Effector memory CD4-positive, alpha-beta T cell (primary cell): ENCODE measurements at places on chromosomes 11 and 22.

- no peak for DNase-seq
Measured at GRCh38 chr11:72798361-72798760, 4.5 kb upstream of the STARD10 start.

DNA sequence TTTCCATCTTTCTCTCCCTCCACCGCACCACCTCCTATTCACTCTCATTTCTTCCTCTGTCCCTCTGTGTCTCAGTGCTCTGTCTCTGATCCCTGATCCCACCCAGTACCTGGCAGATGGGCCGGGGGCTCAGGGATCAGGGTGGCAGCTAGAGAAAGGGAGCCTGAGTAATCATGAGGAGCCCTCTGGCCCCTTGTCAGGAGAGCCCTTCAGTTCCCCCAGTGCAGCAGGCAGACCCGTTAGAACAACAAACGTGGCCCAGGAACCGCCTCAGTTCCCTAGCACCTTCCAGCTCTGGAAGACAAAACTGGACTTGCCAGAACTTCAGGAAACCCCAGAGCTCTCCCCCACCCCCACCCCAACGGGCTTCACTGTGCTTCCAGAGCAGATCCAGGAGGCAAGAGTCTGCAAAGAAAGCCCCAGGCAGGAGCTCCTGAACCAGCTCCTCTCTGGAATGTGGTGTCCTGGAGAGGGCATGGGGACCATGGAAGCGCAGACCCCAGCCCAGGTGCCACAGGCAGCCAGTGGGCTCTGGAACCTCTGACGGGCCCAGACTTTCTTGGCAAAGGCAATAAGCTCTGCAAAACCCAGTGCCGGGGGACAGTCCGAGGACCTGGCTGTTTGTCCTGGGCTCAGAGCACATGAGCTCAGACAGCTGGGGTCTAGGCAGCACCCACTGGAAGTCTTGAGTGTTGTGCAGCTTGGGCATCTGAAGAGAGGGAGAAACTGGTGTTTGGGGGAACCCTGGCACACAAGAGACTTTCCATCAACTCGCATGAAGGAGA lies 43.2 kb downstream of the LMO1 start:
- no peak for DNase-seq

- DNase-seq: no peak
Measured at GRCh38 chr11:116330439-116331185, 442.2 kb downstream of the BUD13 start.

- DNase-seq: no peak
Measured at GRCh38 chr22:28989035-28989464, 72.6 kb downstream of the C22orf31 start.

GRCh38 chr22:47063071-47063509 lies 300.6 kb downstream of the TBC1D22A start:
- no peak for DNase-seq

DNA sequence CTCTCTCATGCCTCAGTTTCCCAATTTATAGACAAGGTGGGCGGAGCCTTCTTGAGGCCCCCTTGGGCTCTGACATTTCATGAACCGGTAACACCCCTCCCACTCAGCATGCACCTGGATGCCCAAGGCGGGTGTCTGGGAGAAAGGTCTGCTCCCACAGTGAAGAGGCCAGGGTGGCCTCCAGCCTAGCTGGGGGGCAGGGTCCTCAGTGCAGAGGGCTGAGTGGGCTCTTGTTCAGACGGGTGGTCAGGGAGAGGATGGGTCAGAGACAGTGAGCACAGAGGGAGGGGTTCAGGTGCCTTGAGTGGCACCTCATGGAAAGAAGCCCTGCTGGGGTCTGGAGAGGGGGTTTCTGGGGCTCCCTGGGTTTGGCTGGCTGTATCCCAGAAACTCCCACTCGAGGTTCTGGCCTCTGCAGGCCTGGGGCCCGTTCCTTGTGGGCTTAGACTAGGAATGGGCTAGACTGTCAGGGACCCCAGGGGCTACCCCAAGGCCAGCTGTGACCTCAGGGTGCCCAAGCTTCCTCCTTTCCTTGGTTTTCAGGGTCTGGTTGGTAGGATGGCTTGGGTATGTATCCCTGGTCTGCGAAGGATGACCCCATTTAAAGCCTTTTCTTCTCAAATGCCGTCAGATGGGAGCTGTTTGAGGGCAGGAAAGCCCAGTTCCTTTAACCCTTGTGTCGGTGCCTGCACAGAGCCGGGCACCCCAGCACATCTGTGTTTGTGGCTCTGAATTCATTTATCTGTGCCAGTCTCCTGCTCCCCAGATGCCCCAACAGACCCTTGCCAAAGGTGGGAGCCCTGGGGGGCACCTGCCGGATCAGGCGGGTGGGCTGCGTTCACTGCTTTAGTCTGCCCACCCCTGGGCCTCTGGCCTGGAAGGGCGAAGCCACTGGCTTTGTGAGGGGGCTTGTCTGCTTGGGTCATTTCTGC lies 1.2 kb downstream of the SYNGR1 start:
- DNase-seq: no peak

- DNase-seq: no peak
Measured at GRCh38 chr11:57378186-57378585, 2.8 kb downstream of the PRG3 start.

GRCh38 chr11:119316729-119317591 lies at the start of gene MCAM:
Gene MCAM (minus strand): TSS chr11:119317130. CDS start chr11:119317101, 29 bp downstream.
- DNase-seq: no peak

GRCh38 chr11:1339066-1339675 lies 29.7 kb upstream of the TOLLIP start:
- DNase-seq: no peak

GRCh38 chr11:30310623-30311022 lies 12.3 kb upstream of the ARL14EP start:
- no peak for DNase-seq

- no peak for DNase-seq
Measured at GRCh38 chr11:60625262-60625661, 74.2 kb upstream of the MS4A8 start.

DNA sequence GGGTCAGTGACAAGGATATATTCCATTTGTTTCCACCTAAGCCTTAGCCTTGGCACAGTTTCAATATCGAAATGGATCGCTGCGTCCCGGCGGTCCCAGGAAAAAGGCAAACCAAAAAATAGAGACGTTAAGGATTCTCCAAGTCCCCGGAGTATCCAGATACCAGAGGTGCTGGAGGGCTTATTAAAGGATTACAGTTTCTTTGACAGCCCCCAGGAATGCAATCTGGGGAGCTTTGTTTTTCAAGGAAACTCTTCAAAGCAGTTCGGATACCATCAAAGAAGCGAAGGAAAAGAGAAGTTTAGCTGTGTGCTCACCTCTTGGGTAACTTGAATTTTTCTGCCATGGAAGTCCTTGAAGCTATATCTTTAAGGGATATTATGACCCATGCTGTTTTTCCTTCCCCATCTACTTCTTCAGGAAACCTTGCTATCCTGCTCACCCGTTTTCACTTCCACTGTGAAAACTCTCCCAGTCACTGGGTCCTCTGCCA lies 600 bp upstream of the GPR83 start:
- no peak for DNase-seq

- DNase-seq: no peak
Measured at GRCh38 chr22:48554893-48555572, 1272.6 kb downstream of the BRD1 start.

- DNase-seq: no peak
Measured at GRCh38 chr22:39735776-39736175, 157.8 kb downstream of the ENTHD1 start.

DNA sequence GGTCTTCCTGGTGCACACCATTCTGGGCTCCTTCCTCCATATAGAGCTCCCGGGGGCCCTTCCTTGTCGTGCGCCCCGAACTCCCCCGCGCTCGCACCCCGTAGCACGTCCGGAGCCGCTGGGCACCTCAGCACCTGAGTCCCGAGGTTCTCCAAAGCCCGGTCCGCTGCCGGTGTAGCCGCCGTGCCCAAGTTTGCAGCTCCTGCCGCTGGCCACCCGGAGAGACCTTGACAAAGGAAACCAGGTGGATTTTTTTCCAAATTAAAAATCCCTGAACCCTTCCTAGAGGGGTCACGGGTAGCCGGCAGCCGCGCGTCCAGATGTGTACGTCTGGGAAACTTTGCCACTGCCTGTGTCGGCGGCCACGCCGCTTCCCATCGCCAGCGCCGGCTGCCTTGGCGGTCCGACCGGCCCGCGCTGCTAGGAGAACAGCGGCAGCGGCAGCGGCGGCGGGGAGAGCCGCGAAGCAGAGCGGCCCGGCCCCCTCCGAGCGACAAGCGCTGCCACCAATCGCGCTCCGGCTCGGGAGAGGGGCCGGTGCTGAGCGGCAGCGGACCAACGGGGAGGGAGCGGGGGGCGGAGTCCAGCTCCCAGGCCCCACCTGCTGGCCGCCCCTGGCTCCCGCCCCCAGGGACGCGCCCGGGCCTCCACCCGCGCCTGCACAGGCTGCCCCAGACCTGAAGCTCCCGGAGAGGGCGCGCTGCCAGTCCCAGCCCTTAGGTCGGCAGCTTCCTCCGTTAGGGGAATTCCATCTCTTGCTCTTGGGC lies at the start of gene GALNT18:
TSS of gene GALNT18 (minus strand) at position 433 of the 767 bp plus-strand sequence.
- no peak for DNase-seq

DNA sequence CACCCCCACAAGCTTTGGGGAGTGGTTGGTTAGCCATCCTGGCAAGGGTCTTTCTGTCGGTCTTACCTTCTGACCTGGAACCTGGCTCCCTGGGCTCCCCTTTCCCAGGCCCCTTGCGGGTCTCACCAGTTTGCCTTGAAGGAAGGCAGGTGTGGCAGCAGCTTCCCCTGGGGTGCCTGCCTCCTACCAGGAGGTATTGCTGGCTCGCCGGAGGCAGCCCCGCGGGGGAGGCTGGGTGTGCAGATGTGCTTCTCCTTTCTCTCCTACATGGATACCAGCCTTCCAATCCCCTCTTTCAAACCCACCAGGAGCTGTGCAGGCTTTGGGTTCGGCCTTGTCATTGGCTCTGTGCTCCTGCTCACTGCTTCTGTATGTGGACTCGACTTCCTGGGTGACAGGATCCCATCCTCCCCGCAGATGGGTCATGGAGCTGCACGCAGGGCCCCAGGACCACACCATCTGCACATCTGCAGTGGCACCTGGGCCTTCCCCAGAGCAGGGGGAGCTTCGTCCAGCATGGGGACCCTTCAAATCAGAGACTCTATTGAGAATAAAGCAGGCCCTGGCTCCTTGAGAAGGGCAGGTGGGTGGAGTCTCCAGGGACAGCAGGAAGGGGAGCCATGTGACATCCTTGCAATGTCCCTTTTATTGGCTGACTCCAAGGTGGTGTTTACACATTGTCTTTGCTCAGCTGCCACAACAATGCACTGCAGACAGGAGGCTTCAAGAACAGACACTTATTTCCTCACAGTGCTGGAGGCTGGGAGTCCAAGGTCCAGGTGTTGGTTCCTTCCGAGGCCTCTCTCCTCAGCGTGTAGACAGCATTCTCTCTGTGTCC lies 592.0 kb downstream of the BRD1 start:
- DNase-seq: no peak

DNA sequence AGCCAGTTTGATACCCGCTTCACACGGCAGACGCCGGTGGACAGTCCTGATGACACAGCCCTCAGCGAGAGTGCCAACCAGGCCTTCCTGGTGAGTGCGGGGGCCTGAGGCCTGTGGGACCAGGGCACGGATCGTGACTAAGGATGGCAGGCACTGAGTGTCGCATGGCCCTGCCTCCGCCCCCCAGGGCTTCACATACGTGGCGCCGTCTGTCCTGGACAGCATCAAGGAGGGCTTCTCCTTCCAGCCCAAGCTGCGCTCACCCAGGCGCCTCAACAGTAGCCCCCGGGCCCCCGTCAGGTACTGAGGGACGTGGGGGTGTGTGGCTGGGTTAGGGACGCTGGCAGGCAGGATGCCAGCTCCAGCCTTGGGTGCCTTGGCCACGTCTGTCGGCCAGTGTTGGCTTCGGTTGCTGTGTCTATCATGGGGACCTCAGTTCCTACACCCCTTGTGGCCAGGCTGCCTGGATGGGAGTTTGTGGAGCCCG lies 3.0 kb downstream of the PTPRCAP start:
- DNase-seq: no peak

GRCh38 chr11:10477690-10478046 lies 22.6 kb downstream of the AMPD3 start:
- DNase-seq: no peak

GRCh38 chr11:3095712-3096361 lies 38.6 kb upstream of the CARS1 start:
- no peak for DNase-seq

DNA sequence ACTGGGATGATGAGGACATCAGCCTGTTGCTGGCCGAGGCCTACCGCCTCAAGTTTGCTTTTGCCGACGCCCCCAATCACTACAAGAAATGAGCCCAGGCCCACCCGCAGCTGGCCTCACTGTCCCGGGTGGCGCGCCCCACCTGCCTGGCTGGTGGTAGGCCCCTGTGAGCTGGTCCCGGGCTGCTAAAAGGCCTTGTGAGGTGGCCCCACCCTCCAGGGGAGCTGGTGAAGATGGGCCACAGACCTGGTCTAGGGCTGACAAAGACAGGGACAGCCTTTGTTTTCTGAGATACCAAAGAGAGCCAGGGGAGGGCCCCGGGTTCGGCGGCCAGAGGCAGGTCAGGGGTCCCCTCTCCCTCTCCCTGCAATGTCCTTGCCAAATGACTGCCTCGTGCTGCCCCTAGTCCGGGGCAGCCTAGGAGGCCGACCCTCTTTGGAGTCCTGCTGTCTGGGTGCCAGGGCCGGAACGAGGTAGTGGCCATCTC lies 411.1 kb downstream of the TBC1D22A start:
- DNase-seq: no peak

- no peak for DNase-seq
Measured at GRCh38 chr11:65502555-65503367, 3.9 kb downstream of the MALAT1 start.

DNA sequence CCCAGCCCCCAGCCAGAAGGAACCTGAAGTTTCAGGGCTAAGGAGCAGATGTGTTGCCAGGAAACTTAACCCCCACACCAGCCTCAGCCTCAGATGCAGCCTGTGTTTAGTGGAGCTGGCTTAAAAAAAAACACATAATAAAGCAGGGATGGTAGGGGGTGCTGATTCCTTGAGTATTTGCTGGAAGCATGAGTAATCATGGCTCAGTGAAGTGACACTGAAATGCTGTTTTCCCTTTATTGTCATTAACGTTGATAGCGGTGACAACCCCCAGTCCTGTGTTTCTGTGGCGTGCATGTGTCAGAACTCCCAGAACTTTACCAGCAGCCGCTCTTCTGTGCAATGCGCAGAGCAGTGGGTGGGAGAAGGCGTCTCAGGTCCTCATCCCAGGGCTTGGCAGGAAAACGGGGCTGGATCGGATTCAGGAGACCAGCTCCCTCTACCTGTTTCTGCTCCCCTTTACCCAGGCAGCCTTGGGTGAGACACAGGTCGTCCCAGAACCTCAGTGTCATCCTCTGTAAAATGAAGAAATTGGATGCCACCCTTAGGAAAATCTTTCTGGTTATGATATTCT lies 1282.1 kb downstream of the TBC1D22A start:
- DNase-seq: no peak

DNA sequence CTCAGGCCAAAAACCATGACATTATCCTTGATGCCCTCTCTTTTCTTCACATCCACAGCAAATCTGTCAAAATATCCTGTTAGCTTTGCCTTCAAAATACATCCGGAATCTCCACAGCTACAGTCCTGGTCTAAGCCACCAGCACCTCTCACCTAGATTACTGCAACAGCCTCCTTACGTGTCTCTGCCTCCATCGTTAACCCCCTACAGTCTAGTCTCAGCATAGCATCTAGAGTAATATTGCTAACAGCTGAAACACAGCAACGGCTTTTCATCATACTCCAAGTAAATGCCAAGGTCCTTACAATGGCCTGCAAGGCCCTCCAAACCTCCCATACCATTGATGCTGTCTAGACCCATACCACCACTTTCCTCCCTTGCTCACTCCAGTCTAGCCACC lies 4.4 kb downstream of the TSG101 start:
- DNase-seq: no peak
